WTC11 (cell line): ENCODE measurements at places on chromosomes 6 and 20. TPM values are rescaled to one million over a fixed set of nuclear protein-coding genes. Genes with fewer than 3 reads are reported as not detected.

- H3K4me3 ChIP-seq, result peak overlapping the region; percentile 84
- H3K27me3 ChIP-seq, result peaks cover 54% of the 10 kb centered on the region
- H3K27ac ChIP-seq, result no peak overlapping the region
Observed at GRCh38 chr6:13011612-13012146, 295.1 kb downstream of the PHACTR1 start.

GRCh38 chr20:2751878-2752566 is 48.4 kb downstream of the CPXM1 start:
- DNase-seq, result no peak
- H3K36me3 ChIP-seq, result no peaks in the 10 kb centered on the region
- H3K4me1 ChIP-seq, result peaks cover 37% of the 10 kb centered on the region
- no peak overlapping the region for H3K27ac ChIP-seq
- peaks cover 81% of the 10 kb centered on the region for H3K27me3 ChIP-seq

DNA sequence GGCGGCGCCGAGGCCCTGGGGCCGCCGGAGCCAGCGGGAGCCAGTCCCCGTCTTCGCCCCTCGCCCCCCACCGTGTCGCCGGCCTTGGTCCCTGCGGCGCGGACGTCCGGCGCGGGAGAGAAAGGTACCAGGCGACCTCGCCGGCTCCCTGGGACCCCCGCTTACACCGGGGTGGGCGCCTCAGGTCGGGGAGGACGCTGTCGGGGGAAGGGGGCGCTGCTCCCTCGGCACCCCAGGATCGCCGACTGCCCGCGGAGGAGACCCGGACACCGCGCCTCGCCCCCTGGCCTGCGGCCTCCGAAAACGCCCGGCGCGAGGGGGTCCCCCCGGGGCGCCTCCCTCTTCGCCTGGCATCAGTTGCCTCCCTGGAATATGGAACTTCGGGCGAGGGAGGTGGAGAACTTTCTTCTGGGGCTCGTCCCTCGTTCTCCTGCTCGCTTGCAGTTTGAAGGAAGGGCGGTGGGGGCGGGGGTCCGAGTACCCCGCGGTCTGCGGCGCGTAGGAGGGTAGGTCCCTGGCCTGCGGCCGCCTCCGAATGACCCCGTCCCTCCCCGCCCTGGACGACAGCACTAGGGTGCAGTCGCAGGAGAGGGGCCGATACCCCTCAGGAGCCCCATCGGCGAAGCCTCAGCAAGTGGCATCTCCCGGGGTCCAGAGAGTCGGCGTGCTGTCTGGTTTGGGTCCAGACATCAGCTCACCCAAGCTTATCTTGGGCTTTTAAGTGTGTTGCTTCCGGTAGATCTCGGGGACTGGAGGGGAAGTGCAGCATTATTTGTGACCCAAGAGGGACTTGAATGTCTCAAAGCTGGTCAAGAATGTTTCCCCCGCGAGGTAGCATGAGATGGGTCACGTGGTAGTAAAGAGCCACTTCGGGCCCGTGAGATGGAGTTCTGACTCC is 549 bp downstream of the ANKRD6 start:
- H3K4me3 ChIP-seq, result peak overlapping the region; percentile 83
- no peaks in the 10 kb centered on the region for H3K36me3 ChIP-seq
- H3K27ac ChIP-seq, result no peak overlapping the region
- H3K27me3 ChIP-seq, result peaks cover 49% of the 10 kb centered on the region
- H3K4me1 ChIP-seq, result peaks cover 33% of the 10 kb centered on the region

The NRN1 gene
- total RNA-seq, result 0.21 to 0.66 TPM (median 0.50 TPM) in 3 replicates

DNA sequence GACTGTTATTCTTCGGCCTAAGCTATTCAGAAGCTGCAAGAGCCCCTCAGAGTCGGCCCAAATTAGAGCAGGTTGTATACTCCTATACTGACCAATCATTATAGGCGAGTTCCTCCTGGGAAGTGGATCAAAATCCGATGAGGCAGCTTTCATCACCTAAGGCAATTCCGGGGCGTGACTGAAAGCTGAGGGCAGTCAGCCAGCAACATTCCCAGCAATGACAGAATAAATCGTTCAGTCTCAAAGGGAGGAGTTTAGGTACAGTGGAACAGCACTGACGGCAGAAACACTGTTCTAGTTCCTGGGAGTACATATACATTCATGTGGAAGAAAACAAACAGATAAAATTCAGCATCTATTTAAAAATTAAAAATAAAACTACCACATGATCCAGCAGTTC is 10.8 kb downstream of the HLA-DQB2 start:
- H3K4me3 ChIP-seq, result no peak overlapping the region
- peaks cover 10% of the 10 kb centered on the region for H3K4me1 ChIP-seq
- no peak for DNase-seq
- no peak overlapping the region for H3K27ac ChIP-seq
- no peaks in the 10 kb centered on the region for H3K36me3 ChIP-seq

- H3K4me1 ChIP-seq, result peaks cover 8% of the 10 kb centered on the region
- no peak for DNase-seq
- peaks cover 14% of the 10 kb centered on the region for H3K36me3 ChIP-seq
- no peaks in the 10 kb centered on the region for H3K27me3 ChIP-seq
- H3K4me3 ChIP-seq, result no peak overlapping the region
- H3K27ac ChIP-seq, result no peak overlapping the region
Observed at GRCh38 chr6:111818539-111819226, 54.6 kb downstream of the FYN start.

The TINAG gene
- not detected in 3 replicates for total RNA-seq

The C20orf144 gene
- 0.09 to 0.21 TPM (median 0.14 TPM) in 3 replicates for total RNA-seq

The PNLDC1 gene
- total RNA-seq, result 0.16 to 0.39 TPM (median 0.34 TPM) in 3 replicates

The CCN2 gene
- 67.8 to 75.9 TPM (median 74.7 TPM) in 3 replicates for total RNA-seq

- H3K4me1 ChIP-seq, result peaks cover 13% of the 10 kb centered on the region
- no peaks in the 10 kb centered on the region for H3K36me3 ChIP-seq
- no peak overlapping the region for H3K27ac ChIP-seq
- no peaks in the 10 kb centered on the region; the same call in 1 of the 2 replicates for H3K27me3 ChIP-seq
- DNase-seq, result no peak
- no peak overlapping the region for H3K4me3 ChIP-seq
Observed at GRCh38 chr6:37552267-37552666, 52.6 kb upstream of the CCDC167 start.

- no peaks in the 10 kb centered on the region for H3K36me3 ChIP-seq
- DNase-seq, result no peak
- no peaks in the 10 kb centered on the region for H3K4me1 ChIP-seq
Observed at GRCh38 chr6:130507666-130508028, 141.8 kb downstream of the TMEM200A start.

DNA sequence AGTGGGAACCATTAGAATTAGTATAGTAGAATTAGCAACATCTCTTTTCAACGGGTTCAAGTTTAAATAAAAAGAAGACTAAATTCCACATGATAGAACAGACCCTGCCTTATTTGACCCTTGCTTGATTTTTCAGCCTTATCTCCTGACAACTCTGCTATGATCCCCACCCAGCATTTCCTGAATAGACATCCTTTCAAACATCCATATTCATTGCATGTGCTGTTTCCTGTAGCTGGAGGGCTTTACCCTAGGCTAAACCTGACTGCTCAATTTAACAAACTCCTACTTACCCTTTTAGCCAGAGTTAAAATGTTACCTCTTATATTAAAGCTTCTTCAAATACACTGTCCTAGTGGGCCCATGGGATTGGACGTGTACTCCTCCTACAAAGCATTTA is 594.8 kb upstream of the ARID1B start:
- H3K36me3 ChIP-seq, result 0 out of 2 replicates have a peak, but pooled peaks cover 3% of the 10 kb centered on the region
- H3K4me3 ChIP-seq, result no peak overlapping the region
- peaks cover 8% of the 10 kb centered on the region for H3K4me1 ChIP-seq
- H3K27ac ChIP-seq, result no peak overlapping the region
- DNase-seq, result no peak
- H3K27me3 ChIP-seq, result peaks cover 2% of the 10 kb centered on the region; the same call in 1 of the 2 replicates

GRCh38 chr20:1754749-1755148 is 97.2 kb upstream of the SIRPG start:
- no peak for DNase-seq
- peaks cover 8% of the 10 kb centered on the region for H3K4me1 ChIP-seq
- no peak overlapping the region for H3K27ac ChIP-seq
- peaks cover 2% of the 10 kb centered on the region for H3K27me3 ChIP-seq
- no peaks in the 10 kb centered on the region for H3K36me3 ChIP-seq

DNA sequence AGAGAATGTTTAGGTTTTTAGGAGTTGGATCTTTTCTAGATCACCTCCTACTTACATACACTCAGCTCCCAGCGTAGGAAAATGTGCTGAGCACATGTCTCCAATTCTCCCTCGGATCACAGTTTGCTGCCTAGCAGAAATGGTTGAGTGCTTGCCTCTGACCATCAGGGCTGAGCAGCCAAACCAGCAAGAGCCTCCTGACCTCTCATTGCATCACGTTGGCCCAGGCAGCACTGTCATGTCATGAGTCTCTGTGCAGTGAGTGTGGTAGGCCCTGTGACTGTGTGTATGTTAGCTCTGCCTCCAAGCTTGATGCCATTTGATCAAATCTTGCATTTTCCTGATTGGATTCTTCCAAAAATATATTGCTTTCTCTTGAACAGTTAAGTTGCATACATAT is 112.0 kb downstream of the LRRC1 start:
- no peaks in the 10 kb centered on the region for H3K27me3 ChIP-seq
- DNase-seq, result no peak
- peaks cover 16% of the 10 kb centered on the region for H3K4me1 ChIP-seq

The TREM2 gene
- 0.18 TPM in 1 of 3 replicates, not detected in the others for total RNA-seq

- peaks cover 44% of the 10 kb centered on the region for H3K27me3 ChIP-seq
- no peak overlapping the region for H3K27ac ChIP-seq
- H3K36me3 ChIP-seq, result no peaks in the 10 kb centered on the region
- peaks cover 25% of the 10 kb centered on the region for H3K4me1 ChIP-seq
- H3K4me3 ChIP-seq, result no peak overlapping the region
Observed at GRCh38 chr20:47802226-47802920, 17.1 kb upstream of the SULF2 start.

DNA sequence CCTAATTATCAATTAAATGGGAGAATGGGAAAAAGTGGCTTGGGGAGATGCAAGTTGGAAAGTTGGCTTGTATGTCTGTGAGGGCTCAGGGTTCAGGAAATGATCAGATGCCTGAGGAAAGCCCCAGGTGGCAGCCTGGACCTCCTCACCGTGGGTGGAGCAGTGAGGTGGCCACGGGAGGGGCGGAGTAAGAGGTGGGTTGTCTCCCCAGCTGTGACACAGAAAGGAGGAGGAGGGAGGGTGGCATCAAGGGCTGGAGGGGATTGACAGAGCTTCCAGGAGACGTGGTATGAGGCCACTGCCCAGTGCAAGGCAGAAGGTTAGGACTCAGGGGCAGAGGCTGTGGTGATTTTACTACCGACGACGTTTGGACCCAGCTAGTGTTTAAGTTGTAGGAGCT is 672.2 kb downstream of the PRKN start:
- no peak for DNase-seq
- no peak overlapping the region for H3K27ac ChIP-seq
- H3K4me3 ChIP-seq, result no peak overlapping the region
- H3K4me1 ChIP-seq, result peaks cover 14% of the 10 kb centered on the region
- no peaks in the 10 kb centered on the region for H3K27me3 ChIP-seq

DNA sequence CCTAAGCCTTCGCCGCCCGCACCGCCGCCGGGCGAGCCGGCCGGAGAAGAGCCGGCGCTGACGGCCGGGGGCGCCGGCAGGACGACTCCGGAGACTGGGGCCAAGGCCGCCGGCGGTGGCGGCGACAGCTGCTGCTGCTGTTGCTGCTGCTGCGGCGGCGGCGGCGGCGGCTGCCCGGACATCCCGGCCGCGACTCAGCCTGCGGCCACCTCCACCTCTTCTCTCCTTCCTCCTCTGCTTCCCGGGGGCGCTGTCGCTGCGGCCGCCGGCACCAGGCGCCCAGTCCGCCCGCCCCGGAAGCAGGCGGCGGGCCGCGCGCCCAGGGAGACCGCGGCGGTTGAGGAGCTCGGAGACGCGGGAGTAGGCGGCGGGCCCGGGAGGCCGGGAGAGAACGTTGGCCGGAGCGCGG is 307 bp downstream of the RANBP9 start:
- no peak overlapping the region for H3K27ac ChIP-seq
- H3K4me1 ChIP-seq, result peaks cover 30% of the 10 kb centered on the region
- peak overlapping the region; percentile 34; the same call in 1 of the 2 replicates for H3K4me3 ChIP-seq
- H3K27me3 ChIP-seq, result peaks cover 2% of the 10 kb centered on the region; the same call in 1 of the 2 replicates

GRCh38 chr6:143123081-143123480 is 62.4 kb downstream of the AIG1 start:
- no peaks in the 10 kb centered on the region for H3K27me3 ChIP-seq
- no peak for DNase-seq
- H3K4me1 ChIP-seq, result no peaks in the 10 kb centered on the region
- H3K4me3 ChIP-seq, result no peak overlapping the region
- H3K36me3 ChIP-seq, result peaks cover 34% of the 10 kb centered on the region

GRCh38 chr20:50554694-50555579 is 44.8 kb downstream of the PTPN1 start:
- H3K4me3 ChIP-seq, result no peak overlapping the region
- no peak overlapping the region for H3K27ac ChIP-seq

The MYLIP gene
- total RNA-seq, result 43.4 to 50.0 TPM (median 44.5 TPM) in 3 replicates

The GPR6 gene
- 0.22 TPM in 1 of 3 replicates, not detected in the others for total RNA-seq

The SAPCD1 gene
- 13.3 to 16.9 TPM (median 13.7 TPM) in 3 replicates for total RNA-seq

DNA sequence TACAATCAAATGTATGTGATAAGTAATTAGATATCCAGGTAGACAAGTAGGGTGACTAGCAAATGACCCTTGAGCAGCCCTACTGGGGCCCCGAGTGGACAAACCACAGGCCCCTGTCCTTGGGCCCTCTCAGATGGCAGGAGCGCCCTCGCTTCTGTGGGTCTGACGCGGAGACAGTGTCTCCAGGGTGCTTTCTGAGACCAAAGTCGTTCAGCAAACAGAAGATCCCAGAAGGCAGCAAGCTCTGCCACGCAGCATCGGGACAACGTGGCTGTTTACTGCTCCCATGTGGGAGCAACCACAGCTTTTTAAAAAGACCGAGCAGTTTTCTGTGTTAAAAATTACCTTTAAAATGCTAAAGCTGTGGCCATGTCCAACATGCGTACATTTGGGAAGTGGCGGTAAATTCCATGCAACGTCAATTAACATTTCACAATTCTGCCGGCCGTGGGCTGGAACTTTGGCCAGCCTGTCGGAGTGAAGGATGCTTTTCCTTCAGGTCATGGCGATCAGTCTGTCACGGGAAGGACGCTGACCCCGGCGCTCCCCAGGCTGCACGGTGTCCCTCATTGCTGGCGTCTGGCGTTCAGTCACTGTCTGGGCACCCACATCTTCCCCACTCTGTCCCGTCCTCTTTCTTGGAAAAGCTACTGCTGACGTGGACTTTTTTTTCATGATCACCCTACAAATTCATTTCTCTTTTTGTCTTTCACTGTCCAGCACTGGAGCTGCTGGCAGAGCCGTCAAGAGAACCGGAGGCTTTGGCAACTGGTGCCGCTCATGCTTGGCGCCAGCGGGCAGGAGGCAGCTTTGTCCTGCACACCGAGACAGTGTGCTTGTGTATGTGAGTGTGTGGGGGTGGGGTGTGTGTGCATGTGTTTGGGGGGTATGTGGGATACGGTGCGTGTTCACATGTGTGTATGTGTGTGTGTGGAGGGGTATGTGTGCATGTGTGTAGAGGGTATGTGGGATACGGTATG is 293.1 kb downstream of the CDH4 start:
- H3K36me3 ChIP-seq, result no peaks in the 10 kb centered on the region; the same call in 1 of the 2 replicates
- H3K4me1 ChIP-seq, result no peaks in the 10 kb centered on the region
- no peak overlapping the region for H3K4me3 ChIP-seq
- no peak for DNase-seq
- H3K27me3 ChIP-seq, result peaks cover 34% of the 10 kb centered on the region

DNA sequence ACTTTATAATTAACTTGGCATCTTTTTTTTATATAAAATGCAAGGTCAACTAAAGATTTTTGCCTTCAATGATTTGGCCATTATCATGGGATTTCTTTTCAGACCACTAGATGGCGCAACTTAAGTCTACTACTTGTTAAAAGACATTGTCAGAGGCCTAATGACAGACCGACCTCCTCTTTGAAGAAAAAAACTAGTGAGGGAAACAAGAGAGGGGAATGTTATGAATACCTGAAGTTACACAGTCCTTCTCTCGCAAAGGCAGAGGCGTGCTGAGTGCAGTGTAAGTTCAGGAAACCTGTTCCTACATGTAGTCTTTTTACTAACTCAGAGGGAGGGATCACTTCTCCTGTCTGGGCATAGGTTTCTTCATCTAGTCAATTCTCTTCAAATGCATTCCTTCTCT is 9.3 kb downstream of the TRAPPC3L start:
- no peak overlapping the region for H3K4me3 ChIP-seq
- H3K36me3 ChIP-seq, result no peaks in the 10 kb centered on the region
- H3K27me3 ChIP-seq, result no peaks in the 10 kb centered on the region
- H3K27ac ChIP-seq, result no peak overlapping the region
- peaks cover 23% of the 10 kb centered on the region for H3K4me1 ChIP-seq
